ENCODE measurements at places on chromosomes 7 and 10.

GRCh38 chr7:38702002-38702535 lies 70.9 kb upstream of the AMPH start:
- no peak for DNase-seq

DNA sequence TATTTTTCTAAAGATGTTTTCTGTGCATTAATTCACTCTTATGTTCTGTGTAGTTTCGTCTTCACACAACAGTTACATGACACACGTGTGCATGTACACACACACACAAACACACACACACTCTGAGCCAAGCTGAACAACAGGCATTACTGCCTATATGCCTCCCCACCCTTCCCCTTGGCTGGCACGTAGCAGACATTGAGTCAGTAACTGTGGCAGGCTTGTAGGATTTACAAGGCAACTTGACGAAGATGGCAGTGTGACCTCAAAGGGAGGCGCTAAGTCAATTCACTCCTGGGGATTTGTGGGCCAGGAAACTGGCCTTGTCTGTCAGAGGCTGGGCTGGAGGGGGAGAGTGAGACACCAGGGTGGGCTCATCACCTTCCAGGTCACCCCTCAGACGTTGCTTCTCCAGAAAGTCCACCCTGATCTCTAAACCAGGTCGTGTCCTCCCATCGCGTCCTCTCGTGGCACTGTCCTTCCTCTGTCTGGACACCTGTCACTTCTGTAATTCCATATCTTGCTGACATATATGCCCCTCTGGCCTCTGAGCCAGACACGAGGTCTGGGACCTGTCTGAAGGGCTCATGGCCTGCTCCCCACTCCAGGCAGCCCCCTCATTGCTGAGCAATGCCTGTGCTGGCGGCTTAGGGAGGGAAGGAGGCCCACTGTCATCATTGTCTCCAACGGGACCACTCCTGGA lies 41.1 kb upstream of the INPP5A start:
- DNase-seq = no peak

DNA sequence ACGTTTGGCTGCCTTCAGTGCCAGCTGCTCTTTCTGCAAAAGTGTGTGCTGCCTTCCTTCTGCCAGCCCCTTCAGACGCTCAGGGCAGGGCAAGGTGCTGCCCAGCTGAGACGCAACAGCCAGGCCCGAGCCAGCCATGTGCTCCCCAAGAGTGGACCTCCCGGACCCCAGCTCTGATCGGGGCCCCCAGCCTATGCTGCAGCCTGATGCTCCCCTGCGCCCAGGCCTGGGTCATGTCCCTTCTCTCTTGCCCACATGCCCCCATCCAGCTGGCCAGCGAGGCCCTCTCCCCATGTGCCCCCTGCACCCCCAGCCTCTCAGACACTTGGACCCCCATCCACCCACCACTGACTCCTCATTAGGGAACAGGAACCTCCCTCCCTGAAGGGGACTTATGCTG lies 17.8 kb downstream of the WDR86 start:
- DNase-seq = no peak

DNA sequence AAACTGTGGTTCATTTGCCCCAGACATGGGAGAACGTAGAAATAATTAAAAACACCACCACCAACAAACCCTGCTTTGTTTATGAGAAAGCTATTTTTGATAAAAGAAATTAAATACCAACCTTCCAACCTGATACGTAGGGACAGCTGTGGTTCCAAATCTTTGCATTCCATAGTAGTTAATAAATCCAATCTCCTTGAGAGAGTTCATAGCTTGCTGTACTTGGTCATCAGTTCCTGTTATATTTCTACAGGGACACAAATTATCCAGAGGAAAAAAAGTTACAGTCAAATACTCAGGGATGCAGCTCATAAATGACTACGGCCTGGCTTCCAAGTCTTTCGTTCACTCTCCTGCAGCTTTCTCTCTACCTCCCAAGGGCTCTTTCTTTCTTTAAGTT lies 41.1 kb downstream of the PUS7 start:
- no peak for DNase-seq

GRCh38 chr10:70931168-70931815 lies 42.9 kb upstream of the PCBD1 start:
- DNase-seq = peak; percentile 10

- DNase-seq = no peak
Measured at GRCh38 chr10:54484186-54484585, 316.8 kb downstream of the PCDH15 start.

- no peak for DNase-seq
Measured at GRCh38 chr7:31957756-31958155, 112.5 kb downstream of the PDE1C start.

GRCh38 chr10:29387269-29387668 lies 98.4 kb downstream of the LYZL1 start:
- no peak for DNase-seq

- DNase-seq = no peak
Measured at GRCh38 chr7:33698692-33699128, 206.6 kb upstream of the BMPER start.

GRCh38 chr7:53119514-53119941 lies 84.1 kb downstream of the POM121L12 start:
- peak; percentile 17 for DNase-seq

GRCh38 chr10:6416892-6417512 lies 163.1 kb downstream of the PRKCQ start:
- DNase-seq = no peak

DNA sequence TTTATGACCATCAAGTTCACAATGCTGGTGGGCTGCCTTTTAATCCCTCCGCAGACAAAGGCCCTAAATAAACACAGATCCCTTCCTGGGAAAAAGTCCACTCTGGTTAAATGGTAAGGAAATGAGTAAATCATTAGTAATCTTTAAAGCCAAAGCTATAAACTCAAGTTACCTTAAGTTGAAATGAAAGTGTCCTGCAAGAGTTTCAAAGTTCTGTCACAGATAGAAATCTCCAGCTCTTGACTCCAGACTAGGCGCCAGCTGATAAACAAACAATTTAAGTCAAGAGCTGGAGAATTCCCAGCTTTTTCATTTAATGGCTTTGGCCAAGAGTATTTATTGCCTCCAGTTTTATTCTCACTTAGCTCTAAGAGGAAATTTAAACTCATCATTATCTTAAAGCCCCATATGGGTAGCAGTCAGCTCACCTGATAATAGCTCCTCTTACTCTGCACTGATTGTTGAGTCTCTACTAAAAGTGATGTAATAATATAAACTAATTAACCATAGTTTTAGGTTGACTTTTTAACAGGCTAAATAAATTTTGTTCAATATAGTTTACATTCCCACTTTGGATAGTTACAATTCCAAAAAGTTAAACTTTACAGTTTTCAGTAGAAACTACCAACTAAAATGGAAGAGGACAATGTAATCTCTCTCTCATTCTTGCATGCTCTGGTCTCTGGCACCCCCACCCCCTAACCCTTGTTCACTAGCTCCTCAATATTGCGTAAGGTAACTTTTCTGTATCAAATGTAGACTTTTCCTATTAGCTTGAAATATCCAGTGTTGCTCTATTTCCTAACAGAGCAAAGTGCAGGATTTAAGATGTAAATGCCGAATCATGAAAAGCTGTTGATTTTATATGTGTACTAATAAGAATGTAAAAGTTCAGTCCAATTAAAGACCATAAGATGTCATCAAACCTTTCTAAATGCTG lies 56.1 kb downstream of the HIBADH start:
- DNase-seq = no peak

GRCh38 chr7:46071601-46072000 lies 150.5 kb upstream of the IGFBP3 start:
- peak; percentile 32 for DNase-seq

- no peak for DNase-seq
Measured at GRCh38 chr10:27618036-27618615, 114.0 kb downstream of the RAB18 start.

DNA sequence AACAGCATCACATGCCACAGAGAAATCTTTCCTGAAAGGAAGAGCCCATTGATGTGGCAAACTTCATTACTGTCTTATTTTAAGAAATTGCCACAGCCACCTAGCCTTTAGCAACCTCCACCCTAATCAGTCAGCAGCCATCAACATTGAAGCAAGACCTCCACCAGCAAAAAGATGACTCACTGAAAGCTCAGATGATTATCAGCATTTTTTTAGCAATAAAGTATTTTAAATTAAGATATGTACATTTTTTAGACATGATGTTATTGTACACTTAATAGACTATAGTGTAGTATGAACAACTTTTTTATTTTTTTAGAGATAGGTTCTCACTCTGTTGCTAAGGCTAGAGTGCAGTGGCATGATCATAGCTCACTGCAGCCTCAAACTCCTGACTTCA lies 14.8 kb downstream of the STEAP1B start:
- no peak for DNase-seq

GRCh38 chr7:45065031-45065995 lies 23.5 kb downstream of the NACAD start:
- DNase-seq = no peak

DNA sequence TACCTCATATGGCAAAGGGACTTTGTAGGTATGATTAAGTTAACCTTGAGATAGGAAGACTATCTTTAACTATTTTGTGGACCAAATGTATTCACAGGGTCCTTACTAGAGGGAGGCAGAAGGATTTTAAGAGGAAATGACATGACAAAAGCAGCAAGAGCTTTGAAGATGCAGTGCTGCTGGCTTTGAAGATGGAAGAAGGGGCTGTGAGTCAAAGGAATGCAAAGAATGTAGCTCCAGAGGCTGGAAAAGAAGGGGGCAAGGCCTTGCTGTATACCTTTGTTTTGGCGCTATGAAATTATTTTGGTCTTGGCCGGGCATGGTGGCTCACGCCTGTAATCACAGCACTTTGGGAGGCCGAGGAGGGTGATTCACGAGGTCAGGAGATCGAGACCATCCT lies 3.2 kb upstream of the NRBF2 start:
- no peak for DNase-seq

GRCh38 chr10:117994771-117995170 lies 52.0 kb downstream of the RAB11FIP2 start:
- DNase-seq = no peak

DNA sequence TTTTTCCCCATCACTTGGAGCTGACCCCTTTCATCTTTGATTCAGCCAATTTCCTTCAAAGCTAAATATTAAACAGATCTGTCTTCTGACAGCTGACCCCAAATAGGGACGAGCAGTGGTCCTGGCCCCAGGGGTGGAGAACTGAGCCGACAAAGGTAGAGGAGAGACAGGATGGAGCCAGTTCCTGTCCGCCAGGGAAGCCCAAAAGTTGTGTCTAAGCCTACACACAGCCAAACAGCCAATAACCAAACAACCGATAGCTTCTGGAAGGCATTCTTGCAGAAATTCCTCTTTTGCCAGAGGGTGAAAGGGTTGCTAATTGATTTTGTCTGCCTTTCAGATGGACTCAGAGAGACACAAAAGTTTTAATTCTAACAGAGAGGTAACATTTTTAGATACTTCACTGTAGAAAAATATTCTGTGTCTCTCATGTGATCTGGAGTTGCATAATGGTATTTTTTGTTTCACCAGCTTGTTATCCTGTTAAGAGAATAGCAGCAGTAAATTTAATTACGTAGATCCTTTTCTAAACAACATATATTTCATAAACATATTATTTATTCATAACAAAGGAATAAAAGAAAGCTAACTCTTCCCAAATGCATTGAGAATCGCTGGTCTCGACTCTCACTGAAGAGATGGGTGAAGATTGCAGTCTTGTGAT lies 161.7 kb upstream of the LYZL1 start:
- DNase-seq = no peak

GRCh38 chr7:102064361-102065025 lies 222.2 kb upstream of the SH2B2 start:
- no peak for DNase-seq

DNA sequence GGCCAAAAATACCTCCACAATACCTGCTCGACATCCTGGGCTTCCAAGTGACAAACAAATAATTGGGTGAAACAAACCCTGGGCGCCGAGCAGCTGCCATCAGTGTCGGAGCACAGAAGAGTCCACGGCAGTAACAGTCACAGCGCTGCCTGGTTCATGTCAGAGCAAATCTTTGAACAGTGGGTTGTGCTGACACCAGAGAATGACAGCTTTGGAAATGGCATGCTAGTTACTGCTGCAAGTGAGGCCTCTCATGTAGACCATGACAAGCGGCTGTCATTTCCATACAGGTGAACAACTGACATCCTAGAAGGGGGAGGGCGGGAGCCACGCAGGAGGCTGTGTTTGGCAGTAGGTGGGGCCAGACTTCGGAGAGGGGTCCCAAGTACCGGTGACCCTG lies 420.5 kb upstream of the GALNT17 start:
- DNase-seq = no peak

DNA sequence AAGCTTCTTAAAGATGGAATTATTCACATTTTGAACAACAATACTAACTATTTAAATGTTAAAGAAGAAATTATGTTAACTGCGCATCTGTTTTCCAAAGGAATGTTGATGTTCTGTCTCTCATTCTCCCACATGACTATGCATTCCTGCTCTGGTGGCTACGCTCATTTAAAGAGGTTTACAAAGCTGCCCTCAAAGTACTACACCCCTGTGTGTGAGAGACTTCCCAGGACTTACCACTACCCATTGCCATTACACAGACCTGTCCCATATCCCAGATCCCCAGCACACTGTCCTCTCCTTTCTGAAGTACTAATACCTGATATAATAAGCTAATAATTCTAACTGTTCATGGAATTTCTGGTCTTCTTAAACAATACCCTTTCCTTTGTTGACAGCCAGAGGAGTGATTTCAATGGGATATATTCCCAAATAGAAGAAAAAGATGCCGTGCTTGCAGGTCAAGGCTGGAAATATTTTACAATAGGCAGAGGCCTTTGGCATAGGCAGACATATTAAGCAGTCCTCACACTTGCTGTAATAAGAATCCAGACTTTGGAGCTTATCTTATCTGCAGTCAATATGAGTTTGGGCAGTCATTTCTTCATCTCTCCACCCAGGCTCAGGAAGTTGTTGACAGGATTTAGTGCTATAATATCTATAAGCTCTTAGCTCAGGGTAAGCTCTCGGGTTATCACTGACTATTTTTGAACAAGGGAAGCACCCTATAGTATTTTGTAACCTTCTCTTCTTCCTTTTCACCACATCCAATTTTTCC lies 12.2 kb downstream of the LIPF start:
- no peak for DNase-seq

DNA sequence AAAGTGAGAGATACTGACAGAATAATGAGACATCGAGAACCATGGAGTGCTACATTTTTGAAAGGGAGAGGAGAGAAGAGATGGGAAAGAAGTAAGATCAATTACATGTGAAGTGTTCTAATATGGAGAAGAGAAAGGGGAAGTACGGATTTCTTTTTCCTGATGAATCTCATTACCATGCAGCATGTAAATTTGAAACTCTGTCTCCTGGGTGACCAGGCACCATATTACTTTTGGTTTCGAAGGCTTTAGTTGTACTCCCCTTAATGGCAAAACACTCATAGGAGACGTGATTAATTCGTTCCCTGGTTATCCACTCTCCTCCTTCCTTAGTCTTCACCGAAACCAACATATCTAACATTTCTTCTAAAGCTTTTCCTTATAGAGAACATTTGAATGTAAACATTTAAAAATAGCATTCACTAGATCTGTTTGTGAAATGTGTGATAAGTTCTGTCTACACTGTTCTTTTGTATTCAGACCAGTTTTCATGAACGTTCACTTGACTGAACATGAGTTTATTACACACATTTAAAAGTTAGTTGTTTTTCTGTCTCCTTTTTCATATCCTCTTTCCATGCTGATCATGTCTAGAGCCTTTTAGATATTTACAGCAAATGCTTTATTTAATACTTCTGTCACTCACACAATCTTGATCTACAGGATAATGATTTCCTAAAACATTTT lies 80.2 kb upstream of the MSRB2 start:
- DNase-seq = no peak

- no peak for DNase-seq
Measured at GRCh38 chr10:22319980-22320558, 830 bp upstream of the BMI1 start.

GRCh38 chr7:64633401-64633800 lies 32.5 kb upstream of the ZNF107 start:
- DNase-seq = no peak

GRCh38 chr10:72074574-72075375 lies 13.6 kb downstream of the SPOCK2 start:
- DNase-seq = no peak

Measured in non-pigmented ciliary epithelial cell (primary cell).